ENCODE measurements at places on chromosomes 12 and 14. TPM values are rescaled to one million over a fixed set of nuclear protein-coding genes. Genes with fewer than 3 reads are reported as not detected.

Gene SALL2
- 3.1 TPM for total RNA-seq

Gene GUCY2C
- not detected for total RNA-seq

Gene ITPR2
- total RNA-seq: 70.8 TPM

Gene ZNF605
- 10.9 TPM for total RNA-seq

Gene UBR7
- total RNA-seq: 10.1 TPM

Gene TAS2R20
- 1.6 TPM for total RNA-seq

Gene CYP46A1
- not detected for total RNA-seq

Gene SLC10A1
- total RNA-seq: not detected

Gene KLHDC1
- 9.6 TPM for total RNA-seq

Gene SLC17A8
- not detected for total RNA-seq

Gene FOXN4
- not detected for total RNA-seq

Gene PLEKHD1
- total RNA-seq: 0.30 TPM

Gene PPP1R13B
- 16.9 TPM for total RNA-seq

Gene KRT82
- total RNA-seq: not detected

Gene TRHDE
- total RNA-seq: not detected

Gene EPS8
- 2.0 TPM for total RNA-seq

Gene HECTD4
- total RNA-seq: 47.9 TPM

Gene DLGAP5
- 45.1 TPM for total RNA-seq

Gene TMEM253
- 0.70 TPM for total RNA-seq

Gene LTBR
- 2.2 TPM for total RNA-seq

Gene INTS13
- total RNA-seq: 13.2 TPM

Gene PPP1R1A
- not detected for total RNA-seq

Gene SMCO3
- total RNA-seq: not detected

Gene ARL6IP4
- 137 TPM for total RNA-seq

Gene KCNMB4
- total RNA-seq: 0.37 TPM

Gene RFLNA
- total RNA-seq: not detected

Gene PLEKHG7
- total RNA-seq: not detected

Gene SERPINA10
- not detected for total RNA-seq

Gene FOXA1
- total RNA-seq: not detected

Gene LRRC9
- not detected for total RNA-seq

Gene ENDOU
- not detected for total RNA-seq

Gene SDSL
- 0.46 TPM for total RNA-seq

Gene MRPL42
- total RNA-seq: 45.6 TPM

Gene COQ10A
- total RNA-seq: 16.7 TPM

Gene CCDC175
- not detected for total RNA-seq

Gene KRT5
- not detected for total RNA-seq

Gene GPRC5D
- not detected for total RNA-seq

Gene NTN4
- not detected for total RNA-seq

Gene CD63
- 174 TPM for total RNA-seq

Gene REP15
- total RNA-seq: not detected

Gene KERA
- not detected for total RNA-seq

Gene LRRIQ1
- not detected for total RNA-seq

Gene SPTSSA
- total RNA-seq: 2.2 TPM

Gene FAM90A1
- 0.59 TPM for total RNA-seq

Gene NTF3
- total RNA-seq: not detected

Gene MIP
- total RNA-seq: not detected

Gene TMEM179
- not detected for total RNA-seq

Gene LTBP2
- total RNA-seq: 0.58 TPM

Gene EP400
- total RNA-seq: 83.5 TPM

Gene EML5
- total RNA-seq: 5.4 TPM

Gene NOVA1
- 0.37 TPM for total RNA-seq

Gene DHRS4
- 17.5 TPM for total RNA-seq
